ENCODE measurements at places on chromosomes 11 and 22. TPM values are rescaled to one million over a fixed set of nuclear protein-coding genes. Genes with fewer than 3 reads are reported as not detected.

The LINC01488 gene
- 0.06 TPM for polyA plus RNA-seq

The FBLN1 gene
- polyA plus RNA-seq = 98.6 TPM

The RASD2 gene
- 1.7 TPM for polyA plus RNA-seq

The DDX17 gene
- polyA plus RNA-seq = 748 TPM

The REXO2 gene
- 109 TPM for polyA plus RNA-seq

The SLC17A6 gene
- polyA plus RNA-seq = not detected

The IL17REL gene
- polyA plus RNA-seq = 0.06 TPM

The NEFH gene
- polyA plus RNA-seq = 11.7 TPM

The SLN gene
- 0.29 TPM for polyA plus RNA-seq

The C22orf23 gene
- 5.8 TPM for polyA plus RNA-seq

The OR8G1 gene
- polyA plus RNA-seq = 0.02 TPM

The PANX2 gene
- 1.2 TPM for polyA plus RNA-seq

The RFPL3 gene
- polyA plus RNA-seq = not detected

The UPK2 gene
- polyA plus RNA-seq = 6.8 TPM

The APOA4 gene
- not detected for polyA plus RNA-seq

The SEC14L6 gene
- 8.0 TPM for polyA plus RNA-seq

The OR8G5 gene
- polyA plus RNA-seq = not detected

The TEX12 gene
- 0.18 TPM for polyA plus RNA-seq

DNA sequence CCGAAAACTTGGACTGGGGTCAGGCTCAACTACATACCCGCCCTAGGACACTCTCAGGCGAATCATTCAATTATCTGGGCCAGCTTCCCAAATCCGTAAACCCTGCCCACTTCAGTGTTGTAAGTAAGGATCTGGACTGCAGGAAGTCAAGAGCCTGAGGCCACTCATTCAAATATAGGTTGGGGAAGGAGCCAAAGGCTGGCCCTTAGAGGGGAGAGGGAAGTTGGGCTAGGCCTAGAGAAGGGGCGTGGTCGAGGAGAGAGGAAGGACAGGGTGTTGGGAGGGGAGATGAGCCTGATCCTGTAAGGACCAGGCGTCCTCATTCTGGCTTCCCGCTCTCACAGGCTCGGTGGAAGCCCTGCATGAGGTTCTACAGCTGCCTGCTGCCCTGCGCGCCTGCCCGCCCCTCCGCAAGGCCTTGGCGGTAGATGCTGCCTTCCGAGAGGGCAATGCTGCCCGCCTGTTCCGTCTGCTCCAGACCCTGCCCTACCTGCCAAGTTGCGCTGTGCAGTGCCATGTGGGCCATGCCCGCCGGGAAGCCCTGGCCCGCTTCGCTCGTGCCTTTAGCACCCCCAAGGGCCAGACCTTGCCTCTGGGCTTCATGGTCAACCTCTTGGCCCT lies 3.0 kb downstream of the SAC3D1 start:
- no peak for DNase-seq

GRCh38 chr11:72478669-72479068 lies 44.3 kb upstream of the CLPB start:
- no peak for DNase-seq

- DNase-seq = no peak
These were observed 13.5 kb upstream of the B4GALNT4 start for GRCh38 chr11:355581-356458.

- no peak for DNase-seq
These were observed 279.1 kb upstream of the PLET1 start for GRCh38 chr11:112539741-112540140.

DNA sequence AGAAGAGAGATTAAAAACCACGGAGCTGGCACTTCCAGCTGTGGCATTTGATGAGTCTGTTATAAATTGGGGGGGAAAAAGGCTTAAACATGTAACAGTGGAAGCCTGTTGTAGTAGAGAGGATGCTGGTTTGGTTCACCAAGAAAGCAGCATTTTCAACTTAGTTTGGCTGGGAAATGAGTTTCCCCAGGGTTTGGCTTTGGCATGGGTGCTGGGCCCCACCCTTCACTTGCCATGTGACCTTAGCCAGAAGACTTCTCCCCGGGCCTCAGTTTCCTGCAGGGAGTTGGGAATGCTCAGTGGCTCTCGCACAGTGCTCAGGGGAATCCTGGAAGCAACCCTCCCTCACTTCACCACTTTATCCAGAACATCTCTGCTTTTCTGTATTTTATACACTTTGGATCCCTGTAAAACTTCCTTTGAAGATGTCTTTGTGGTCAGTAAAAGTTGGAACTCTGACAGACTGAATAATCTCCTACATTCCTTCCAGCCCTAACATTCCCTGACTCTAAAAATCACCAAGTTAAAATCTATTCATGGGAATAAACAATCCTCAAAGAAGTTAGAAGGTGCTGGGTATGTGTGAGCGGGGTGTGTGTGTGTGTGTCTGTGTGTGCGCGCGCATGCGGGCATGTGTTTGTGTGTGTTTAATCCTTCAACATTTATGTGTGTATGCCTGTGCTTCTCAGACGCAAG lies 166.0 kb downstream of the TENM4 start:
- DNase-seq = no peak

DNA sequence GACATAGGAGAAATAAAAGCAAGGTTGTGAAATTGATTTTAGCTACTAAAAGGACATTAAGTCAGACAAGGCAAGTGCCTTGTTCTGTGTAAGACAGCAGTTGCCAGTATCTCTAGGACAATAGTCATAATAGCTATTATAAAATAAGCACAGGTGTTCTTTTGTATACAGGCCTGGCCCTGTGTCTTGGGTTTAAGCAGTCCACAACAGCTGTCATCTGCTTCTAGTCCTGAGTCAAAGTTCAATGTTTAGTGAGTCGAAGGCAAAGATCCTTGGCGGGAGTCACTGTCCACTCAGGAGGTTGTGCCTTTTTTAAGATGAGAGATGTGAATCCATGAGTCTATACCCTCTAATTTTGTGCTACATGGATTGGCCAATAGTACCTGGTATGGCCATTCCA lies 79.5 kb downstream of the SC5D start:
- no peak for DNase-seq

GRCh38 chr11:8102296-8102915 lies 21.4 kb downstream of the TUB start:
- DNase-seq = no peak

GRCh38 chr11:61090982-61091372 lies 11.3 kb upstream of the CD5 start:
- DNase-seq = no peak

DNA sequence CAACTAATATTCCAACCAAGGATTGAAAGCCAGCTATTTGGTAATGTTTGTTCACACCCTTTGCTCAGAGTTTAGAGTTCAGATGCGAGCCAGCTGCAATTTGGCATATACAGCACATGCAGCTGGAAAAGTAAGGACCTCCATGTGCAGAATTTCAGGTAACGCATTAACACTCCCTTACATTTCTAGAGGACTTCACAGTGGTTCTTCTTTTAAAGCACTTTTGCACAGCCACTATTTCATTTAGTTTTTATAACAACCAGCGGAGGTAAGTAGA lies 3.4 kb downstream of the POU2AF3 start:
- no peak for DNase-seq

- no peak for DNase-seq
These were observed 159.5 kb upstream of the NCAM1 start for GRCh38 chr11:112801817-112802088.

- DNase-seq = no peak
These were observed 1.6 kb downstream of the BSX start for GRCh38 chr11:122979815-122980595.

- no peak for DNase-seq
These were observed 96.1 kb downstream of the GRIA4 start for GRCh38 chr11:105705786-105706530.

GRCh38 chr22:48745842-48746788 lies 1081.6 kb downstream of the BRD1 start:
- no peak for DNase-seq

DNA sequence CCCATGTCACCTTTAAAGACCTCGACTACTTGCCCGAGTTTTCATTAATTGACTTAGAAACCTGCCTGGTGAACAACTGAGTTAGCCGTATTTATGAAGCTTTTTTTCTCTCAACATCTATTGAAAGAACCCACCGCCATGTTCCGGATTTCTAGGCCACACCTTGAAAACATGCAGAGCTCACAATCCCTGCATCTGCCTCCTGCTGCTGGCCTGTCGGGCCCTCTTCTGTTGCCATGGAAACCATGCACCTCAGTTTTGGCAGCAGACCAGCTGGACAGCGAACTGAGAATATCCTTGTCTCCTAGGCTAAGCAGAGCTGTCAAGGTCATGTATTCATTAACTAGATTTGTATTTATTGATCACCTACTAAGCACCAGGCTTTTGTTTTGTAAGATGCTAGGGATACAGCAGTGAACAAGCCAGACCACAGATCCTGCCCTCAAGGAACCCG lies 4.3 kb upstream of the PATZ1 start:
- no peak for DNase-seq

GRCh38 chr11:88404932-88405710 lies 67.6 kb upstream of the CTSC start:
- DNase-seq = no peak

GRCh38 chr11:104798789-104799188 lies 99.5 kb downstream of the CASP12 start:
- DNase-seq = no peak

DNA sequence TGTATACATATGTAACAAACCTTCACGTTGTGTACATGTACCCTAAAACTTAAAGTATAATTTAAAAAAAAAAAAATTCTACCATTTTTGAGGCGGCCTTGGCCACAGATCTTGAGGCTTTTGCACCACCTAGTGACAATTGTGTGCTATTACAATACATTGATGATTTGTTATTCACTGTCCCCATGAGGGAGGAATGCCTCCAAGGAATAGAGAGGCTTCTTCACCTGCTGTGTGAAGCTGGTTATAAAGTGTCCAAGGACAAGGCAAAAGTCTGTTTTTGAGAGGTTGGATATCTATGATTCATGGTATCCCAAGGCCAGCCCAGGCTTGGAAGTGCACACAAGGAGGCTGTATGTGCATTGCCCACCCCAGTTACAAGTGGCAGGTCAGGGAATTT lies 30.7 kb downstream of the SLC22A25 start:
- DNase-seq = no peak

DNA sequence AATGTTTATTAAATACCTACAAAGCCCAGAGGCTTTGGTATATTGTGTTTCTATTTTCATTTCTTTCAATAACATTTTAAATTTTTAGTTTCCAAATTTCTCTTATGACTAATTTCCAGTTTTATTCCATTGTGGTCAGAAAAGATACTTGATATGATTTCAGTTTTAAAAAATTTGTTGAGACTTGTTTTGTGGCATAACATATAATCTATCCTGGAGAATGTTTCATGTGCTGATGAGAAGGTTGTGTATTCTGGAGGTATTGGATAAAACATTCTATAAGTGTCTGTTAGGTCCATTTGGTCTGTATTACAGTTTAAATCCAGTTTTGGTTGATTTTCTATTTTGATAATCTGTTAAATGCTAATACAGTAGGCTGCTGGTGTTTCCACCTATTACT lies 9.8 kb upstream of the RAG1 start:
- DNase-seq = no peak

DNA sequence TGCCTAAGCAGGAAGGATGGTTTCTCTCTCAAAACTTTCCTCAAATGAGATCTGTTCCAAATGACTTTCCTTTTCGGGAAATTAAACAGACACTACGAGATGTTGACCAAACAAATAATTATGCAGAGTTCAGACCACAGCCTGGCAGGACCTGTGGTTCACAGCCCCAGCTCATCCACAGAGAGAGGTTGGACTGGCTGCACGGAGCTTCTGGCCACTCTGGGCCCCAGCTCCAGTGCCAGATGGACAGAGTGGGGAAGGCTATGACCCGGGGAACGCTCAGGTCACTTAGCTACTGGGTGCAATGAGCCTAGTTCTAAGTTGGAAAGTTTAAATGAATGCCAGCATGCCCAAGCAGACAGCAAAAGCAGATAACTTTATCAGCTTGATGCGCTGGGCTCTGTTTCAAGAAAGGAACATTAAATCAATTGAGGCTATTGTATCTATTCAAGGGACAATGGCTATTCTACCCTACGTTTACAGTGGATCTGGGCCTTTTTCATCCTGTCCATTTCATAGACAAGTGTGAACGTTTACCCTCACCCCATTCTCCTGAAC lies 155.7 kb upstream of the NARS2 start:
- no peak for DNase-seq

- DNase-seq = no peak
These were observed 21.7 kb upstream of the SMCO4 start for GRCh38 chr11:93564895-93565294.

GRCh38 chr11:92627615-92628256 lies 341.7 kb upstream of the MTNR1B start:
- DNase-seq = no peak

GRCh38 chr11:61775606-61776554 lies 16.5 kb downstream of the TMEM258 start:
- DNase-seq = no peak

DNA sequence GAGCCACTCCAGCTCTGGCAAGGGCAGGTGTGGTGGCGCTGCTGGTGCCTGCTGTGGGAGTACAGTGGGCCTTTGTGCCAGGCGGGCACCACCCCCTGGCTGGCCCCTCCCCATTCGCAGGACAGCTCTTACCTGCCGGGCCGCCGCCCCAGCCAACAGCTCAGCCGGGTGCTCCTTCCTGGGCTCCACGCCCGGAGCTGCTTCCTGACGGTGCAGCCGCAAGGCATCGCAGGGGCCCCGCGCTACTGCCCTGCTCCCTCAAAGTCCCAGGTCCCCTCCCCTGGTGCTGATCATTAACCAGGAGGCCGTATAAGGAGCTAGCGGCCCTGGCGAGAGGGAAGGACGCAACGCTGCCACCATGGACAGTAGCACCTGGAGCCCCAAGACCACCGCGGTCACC lies at the start of gene SLC5A1:
TSS of gene SLC5A1 (plus strand) at position 338 of the 400 bp plus-strand sequence. CDS start at position 359, 21 bp downstream.
- DNase-seq = no peak
